Progenitor cell of endocrine pancreas (in vitro differentiated cells): ENCODE measurements at places on chromosomes 12 and 14. TPM values are rescaled to one million over a fixed set of nuclear protein-coding genes. Genes with fewer than 3 reads are reported as not detected.

- DNase-seq, result no peak
Observed at GRCh38 chr14:86305058-86305457, 775.1 kb downstream of the FLRT2 start.

DNA sequence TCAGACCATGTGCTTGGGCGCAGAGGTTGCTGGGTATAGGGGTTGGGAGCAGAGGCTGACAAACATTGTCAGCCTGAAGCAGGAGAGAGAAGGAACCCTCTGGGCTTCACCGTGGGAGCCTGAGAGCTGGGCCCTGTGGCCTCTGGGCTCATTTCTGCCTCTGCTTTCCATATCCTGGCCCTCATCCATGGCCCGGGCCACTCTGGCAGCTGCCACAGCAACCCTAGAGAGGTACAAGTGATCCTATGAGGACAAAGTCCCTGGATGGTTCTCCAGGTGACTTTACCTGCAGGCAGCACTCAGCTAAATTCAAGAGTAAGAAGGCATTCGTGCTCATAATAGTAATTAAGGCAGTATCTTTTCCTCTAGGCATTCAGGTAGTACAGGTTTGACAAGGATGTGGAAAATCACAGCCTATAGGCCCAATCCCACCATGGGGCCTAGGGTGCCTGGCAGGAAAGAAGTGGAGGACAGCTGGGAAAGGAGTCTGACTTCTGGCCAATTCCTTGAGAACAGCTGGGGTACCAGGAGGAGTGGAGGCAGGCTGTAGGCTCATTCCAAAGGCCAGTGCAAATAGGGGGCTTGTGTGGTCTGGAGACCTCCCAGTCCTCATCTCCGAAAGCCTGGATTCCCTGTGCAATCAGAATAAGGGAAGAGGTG, 3.6 kb upstream of the TTC7B start:
- no peak for DNase-seq

GRCh38 chr14:71331403-71331802, 424.1 kb downstream of the PCNX1 start:
- no peak for DNase-seq

The HOXC13 gene
- not detected in 2 replicates for total RNA-seq

The SDR9C7 gene
- total RNA-seq, result not detected in 2 replicates

The OR10P1 gene
- not detected in 2 replicates for total RNA-seq

DNA sequence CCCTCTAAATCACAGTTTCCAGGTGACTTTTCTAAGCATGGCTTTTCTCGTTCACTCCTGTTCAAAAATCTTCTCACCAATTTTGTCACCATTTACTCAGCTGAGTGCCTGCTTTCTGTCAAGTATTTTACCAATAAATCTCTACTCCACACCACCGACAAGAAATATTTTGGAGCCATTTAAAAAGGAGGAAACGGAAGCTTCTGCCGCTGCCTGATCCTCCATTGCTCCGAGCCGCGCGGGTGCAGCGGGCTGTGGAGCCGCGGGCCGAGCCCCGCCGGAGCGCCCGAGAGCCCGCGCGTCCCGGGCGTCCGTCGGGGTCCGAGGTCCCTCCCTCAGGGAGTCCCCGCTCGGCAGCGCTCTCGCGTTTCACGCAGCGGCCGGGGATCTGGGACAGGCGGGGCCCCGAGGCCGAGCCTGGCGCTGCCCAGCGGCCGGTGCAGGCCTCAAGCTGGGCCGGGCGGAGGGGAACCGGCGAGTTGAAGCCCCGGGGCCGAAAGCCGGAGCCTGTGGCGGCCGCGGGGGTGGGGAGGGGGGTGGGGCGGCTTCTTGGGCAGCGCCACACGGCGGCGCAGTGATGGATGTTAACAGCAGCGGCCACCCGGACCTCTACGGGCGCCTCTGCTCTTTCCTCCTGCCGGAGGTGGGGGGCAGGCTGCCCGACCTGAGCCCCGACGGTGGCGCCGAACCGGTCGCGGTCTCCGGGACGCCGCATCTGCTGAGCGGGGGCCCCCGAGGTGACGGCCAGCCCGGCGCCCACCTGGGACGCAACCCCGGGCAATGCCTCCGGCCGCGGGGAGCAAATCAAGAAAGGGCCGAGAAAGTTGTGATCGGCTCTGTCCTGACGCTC, 1.1 kb upstream of the HEBP1 start:
- peak; percentile 64 for DNase-seq

GRCh38 chr14:68014771-68015170, 195.2 kb downstream of the RAD51B start:
- no peak for DNase-seq

The BDKRB2 gene
- total RNA-seq, result 0.36 and 0.42 TPM in 2 replicates

DNA sequence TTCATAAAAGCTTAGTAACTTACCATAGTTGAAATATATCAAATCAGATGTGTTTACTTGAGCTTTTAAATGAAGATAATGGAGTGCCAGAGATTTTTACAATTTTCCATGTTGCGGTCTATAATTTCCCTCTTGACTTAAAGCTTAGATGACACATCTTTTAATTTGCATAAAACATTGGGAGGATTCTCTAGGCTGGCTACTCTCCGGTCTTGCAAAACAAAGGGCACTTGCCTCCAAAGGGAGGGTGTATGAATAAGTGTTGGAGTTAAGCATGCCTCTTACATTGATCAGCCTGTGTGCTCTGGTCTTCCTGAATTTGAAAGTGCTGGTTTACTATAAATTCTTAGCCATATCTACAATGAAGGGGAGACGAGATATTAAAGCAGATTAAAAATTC, 336.4 kb upstream of the NAV3 start:
- DNase-seq, result no peak

The TGM1 gene
- 5.8 and 7.0 TPM in 2 replicates for total RNA-seq

- no peak for DNase-seq
Observed at GRCh38 chr12:14836336-14837210, 6.8 kb downstream of the ART4 start.

GRCh38 chr12:130115646-130116045, 46.6 kb upstream of the FZD10 start:
- DNase-seq, result no peak

- DNase-seq, result no peak
Observed at GRCh38 chr14:77043177-77043983, 14.9 kb upstream of the IRF2BPL start.

- no peak for DNase-seq
Observed at GRCh38 chr12:58143498-58143995, 202.2 kb downstream of the ATP23 start.

The CRACR2A gene
- total RNA-seq, result 3.0 and 3.3 TPM in 2 replicates

- DNase-seq, result no peak
Observed at GRCh38 chr12:63846238-63846967, 1.9 kb downstream of the SRGAP1 start.

The SPTB gene
- 1.1 and 1.7 TPM in 2 replicates for total RNA-seq

The IL31 gene
- total RNA-seq, result not detected in 2 replicates

DNA sequence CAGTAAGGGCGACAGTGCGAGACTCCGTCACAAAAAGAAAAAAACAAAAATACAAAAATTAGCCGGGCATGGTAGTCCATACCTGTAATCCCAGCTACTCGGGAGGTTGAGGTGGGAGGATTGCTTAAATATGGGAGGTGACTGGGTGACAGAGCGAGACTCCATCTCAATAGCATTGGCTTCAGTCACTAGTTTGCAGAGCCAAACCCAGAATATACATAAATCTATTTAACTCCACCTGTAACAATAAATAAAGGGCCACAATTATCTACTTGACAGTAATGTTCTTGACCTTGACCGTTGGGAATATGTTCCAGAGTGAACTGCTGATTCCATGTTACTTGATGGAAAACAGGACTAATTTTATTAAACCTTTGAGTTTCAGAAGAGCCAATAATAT, 198.9 kb upstream of the MDGA2 start:
- no peak for DNase-seq

The MYF5 gene
- not detected in 2 replicates for total RNA-seq

- DNase-seq, result no peak
Observed at GRCh38 chr14:54048311-54048710, 91.7 kb upstream of the BMP4 start.

The KRT85 gene
- total RNA-seq, result not detected in 2 replicates

- no peak for DNase-seq
Observed at GRCh38 chr14:50714450-50715073, 46.5 kb upstream of the SAV1 start.

The DIO2 gene
- total RNA-seq, result 0.19 and 0.75 TPM in 2 replicates

- DNase-seq, result no peak
Observed at GRCh38 chr14:88303041-88303440, 20.0 kb downstream of the KCNK10 start.

- DNase-seq, result no peak
Observed at GRCh38 chr14:97641827-97642226, 844.6 kb downstream of the VRK1 start.

DNA sequence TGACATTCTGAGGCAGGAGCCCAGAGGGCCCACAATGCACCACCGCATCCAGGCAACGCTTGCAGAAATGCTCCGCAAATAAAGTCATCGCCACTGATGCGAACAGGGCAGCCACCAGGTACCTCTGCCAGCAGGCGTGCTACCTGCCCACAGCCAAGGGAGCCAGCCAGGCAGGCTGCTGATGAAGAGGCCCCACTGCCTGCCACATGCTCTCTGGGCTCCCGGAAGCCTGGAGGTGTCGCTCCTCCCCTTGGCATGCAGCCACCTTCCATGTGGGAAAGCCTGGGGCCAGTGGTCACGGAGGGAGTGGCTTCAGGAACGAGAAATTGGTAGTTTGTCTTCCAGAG, 14.7 kb downstream of the GPR132 start:
- no peak for DNase-seq

The CLEC1A gene
- total RNA-seq, result not detected in 2 replicates

The NID2 gene
- total RNA-seq, result 2.1 and 3.3 TPM in 2 replicates

DNA sequence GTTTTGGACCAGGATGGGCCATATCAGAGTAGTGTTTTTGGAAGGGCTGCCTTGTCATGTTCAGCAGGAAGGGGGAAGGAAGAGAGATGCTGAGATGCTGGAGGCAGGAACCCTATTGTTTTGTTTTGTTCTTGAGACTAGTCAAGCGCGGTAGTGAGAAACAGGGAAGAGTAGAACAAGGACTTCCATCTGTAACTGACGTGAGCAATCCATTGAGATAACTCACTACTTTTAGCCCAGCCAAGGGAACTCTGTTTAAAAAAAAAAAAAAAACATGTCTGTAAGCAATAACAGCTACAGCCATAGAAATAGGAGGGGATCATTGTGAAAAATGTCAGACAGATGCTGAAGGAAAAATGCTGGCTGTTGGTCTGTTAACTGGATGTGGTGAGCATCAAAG, 34.0 kb downstream of the CD9 start:
- DNase-seq, result no peak

- no peak for DNase-seq
Observed at GRCh38 chr12:45743247-45743646, 13.7 kb downstream of the ARID2 start.

GRCh38 chr14:101456246-101457175, 104.8 kb upstream of the DIO3 start:
- DNase-seq, result no peak

The AVPR1A gene
- 0.16 TPM in 1 of 2 replicates, not detected in the other for total RNA-seq
